ENCODE measurements at places on chromosomes 6 and 20.

DNA sequence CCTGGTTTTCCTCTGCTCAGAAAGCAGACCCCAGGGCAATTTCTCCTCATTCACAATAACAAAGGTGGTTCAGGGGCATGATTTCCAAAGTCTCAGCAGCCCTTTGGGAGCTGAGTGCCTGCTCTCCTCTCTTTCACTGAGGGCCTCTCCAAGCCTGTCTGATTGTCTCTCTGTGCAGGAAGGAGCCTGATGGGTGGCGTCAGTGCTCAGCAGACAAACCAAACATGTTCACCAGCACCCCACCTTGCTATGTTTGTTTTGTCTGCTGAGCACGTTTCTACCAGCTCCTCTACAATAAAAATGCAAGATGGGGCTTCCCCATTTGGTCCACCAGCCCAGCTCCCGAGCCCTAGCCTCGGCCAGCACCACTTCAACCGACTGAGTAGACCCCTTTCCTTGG is 25.4 kb upstream of the TCP11 start:
- DNase-seq, result no peak

DNA sequence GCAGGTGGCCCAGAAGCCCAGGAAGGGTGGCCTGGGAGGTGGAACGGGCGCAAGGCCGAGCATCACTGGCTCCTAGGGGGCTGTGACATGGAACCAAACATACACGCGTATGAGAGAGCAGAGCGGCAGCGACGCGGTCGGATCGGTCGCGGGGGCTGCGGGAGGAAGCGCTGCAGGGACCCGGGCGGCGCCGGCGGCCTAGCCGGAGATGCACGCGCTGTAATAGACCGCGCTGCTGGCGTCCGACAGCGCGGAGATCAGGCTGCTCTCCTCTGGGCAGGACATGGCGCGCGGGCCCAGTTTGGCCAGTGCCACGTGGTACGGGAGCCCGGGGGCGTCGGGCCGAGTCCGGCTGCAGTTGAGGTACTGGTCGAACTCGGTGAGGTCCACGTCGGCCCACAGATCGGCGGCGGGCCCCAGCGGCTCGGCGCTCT is 1.5 kb downstream of the SOX18 start:
- DNase-seq, result no peak

GRCh38 chr6:53301801-53302537 is 46.8 kb downstream of the ELOVL5 start:
- DNase-seq, result no peak

DNA sequence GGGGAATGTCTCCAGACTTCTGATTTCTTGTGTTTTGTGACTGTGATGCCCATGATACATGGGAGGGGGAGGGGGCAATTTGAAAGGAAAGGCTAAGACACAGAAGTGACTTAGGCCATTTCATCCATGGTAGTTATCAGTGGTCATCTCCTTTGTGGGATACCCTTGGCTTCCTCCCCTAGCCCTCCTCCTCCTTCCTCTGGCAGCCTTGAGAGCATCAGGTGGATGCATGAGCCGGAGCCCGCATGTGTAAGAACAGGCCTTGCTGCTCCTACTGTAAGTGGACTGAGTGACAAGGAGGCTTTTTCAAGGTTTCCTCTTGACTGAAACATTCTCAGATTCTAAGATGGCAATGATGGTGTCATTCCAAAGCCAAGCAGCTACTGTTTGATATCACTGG is 874 bp downstream of the CD83 start:
- no peak for DNase-seq

DNA sequence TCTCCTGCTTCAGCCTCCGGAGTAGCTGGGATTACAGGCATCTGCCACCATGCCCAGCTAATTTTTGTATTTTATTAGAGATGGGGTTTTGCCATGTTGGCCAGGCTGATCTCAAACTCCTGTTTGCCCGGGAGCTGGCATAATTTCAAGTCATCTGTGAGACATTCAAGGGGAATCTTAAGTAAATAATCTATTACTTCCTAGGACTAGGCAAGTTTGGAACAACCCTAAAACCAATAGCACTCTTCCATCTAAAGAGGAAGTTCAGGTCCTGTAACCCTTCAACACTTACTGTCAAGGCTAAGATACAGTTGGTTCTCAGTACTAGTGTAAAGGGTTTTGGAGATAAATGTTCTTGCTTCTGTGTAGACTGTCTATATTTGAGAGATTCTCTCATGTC is 267.8 kb upstream of the IRAK1BP1 start:
- peak; percentile 69 for DNase-seq

DNA sequence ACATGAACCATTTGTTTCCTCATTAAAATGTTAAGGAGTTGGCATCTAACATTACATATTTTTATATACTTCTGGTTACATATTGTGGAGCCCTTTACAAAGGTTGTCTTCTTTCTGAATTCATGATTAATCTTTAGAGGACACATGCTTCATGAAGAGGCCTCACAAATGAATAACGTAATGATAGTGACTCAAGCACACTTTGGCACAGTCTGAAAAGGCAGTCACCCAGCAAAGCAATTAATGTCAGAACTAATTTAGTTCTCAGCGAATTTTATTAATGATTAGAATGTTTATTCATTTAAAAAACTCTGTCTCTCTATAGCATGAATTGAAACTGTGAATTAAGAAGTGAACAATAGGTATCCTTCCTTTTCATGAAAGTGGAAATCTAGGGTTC is 854.2 kb downstream of the PHF3 start:
- DNase-seq, result no peak

- no peak for DNase-seq
Measured at GRCh38 chr20:37131486-37131885, 35.7 kb upstream of the RBL1 start.

GRCh38 chr6:125747589-125748405 is 1.6 kb upstream of the HEY2 start:
- peak; percentile 14 for DNase-seq

DNA sequence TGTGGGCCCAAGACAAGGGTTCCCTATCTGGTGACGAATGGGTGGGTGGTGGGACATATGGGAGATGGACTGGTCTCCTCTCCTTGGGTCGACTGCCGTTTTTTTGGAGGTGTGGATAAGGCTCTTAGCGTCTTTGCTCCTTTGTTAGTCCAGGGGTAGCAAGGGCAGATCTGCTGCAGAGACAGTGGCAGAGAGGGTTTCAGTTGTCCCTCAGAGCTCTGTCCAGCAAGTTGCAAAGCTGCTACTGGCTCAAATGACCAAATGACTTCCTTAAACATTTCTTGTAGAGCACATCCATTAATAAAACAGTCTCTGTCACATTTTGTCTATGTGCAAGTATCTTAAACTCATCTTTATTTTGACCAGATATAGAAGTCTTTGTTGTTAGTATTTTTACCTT is 508.0 kb upstream of the ADGRB3 start:
- DNase-seq, result no peak

DNA sequence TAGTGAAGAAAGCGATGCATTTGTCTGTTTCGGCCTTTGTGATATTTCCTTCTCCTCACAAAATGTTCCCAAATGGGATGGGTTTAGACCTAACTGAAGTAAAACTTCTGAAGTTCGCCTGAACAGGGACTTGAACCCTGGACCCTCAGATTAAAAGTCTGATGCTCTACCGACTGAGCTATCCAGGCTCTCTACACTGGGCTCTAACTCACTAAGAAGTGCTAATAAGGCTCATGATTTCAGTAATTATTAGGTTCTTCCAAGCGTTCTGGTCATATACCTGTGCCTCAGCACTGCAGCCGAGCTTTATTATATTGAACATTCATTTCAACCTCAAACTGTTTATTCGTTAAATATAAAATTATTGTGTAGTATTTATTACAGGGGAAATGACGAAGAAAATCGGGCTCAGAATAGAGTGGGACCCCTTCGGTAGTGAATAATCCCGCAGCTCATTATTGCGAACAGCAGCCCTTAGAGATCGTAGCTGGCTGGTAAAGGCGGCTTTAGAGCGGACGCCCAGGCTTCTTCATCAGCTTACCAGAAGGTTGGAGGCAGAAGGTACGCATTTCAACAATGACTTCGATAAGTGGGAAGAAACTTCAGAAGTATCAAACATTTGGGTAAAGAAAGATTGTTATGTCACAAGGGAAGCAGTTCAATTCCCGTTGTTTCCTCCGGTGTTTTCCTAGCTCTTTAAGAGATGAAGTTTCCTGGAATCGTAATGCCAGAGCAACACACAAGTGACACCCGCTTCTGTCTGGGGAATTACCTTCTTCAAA is 119.0 kb upstream of the ZNF184 start:
- DNase-seq, result peak; percentile 72

DNA sequence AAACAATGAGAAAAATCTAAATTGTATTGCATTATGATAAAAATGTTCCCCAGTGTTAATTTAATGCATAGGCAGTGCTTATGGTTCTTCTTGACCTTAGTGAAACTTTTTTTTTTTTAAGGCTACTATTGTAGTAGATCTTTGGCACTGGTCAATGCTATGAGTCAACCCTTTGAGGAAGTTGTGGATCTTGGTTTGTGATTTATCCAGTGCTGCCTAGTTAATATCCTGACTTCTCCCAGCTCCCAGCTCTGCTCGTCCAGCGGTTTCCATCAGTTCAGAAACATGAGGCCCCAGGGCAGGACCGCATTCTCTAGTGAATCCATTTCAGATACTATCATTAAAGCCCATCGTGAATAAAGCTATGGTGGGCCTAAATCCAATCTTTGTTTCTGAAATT is 364.5 kb upstream of the JARID2 start:
- peak; percentile 82 for DNase-seq

DNA sequence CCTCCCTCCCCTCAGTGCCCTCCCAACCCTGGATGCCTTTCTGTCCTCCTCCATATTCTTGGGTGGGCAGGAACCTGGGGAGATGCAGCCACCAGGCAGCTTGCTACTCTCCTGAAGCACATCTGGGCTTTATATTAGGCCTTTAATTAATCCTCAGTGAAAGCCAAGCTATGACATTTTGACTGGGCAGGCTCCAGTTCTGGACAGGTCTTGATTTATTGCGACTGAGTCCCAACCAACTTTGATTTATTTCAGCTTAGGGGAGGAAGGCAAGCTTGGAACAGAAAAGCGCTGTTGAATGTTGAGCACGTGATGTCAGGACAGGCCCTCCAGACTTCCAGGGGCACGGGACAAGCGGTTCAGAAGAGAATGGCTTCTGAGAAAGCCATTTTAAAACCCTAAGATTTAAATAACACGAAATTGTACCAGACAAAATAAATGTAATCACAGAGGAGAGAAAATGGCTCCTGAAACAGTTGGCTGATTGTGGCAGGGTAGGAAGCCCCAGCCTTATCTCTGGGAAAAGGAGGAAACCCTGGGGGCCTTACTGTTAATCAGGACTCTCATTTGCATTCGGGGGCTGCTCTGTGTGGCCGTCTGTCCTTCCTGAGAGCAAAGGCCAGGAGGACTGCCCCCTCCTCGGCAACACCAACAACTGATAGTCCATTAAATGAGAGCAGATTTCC is 294.2 kb downstream of the FOXC1 start:
- DNase-seq, result no peak

DNA sequence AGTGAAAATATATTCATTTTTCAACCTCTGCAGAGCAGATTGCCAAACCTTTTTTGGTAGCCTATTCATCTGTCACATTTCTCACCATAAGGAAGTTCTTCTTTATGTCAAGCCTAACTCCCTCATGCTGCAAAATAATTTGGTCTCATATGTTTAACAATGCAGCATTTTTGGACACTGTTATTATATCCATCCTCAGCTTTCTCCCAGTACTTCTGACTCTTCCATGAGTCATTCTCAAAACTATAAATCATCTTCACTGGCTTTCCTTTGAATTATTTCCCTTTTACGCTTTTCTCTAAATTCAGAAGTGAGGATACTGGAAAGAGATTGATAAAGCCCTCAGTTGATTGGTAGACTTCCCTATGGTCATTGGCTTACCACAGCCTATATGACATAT is 192.2 kb downstream of the TPBG start:
- peak; percentile 55 for DNase-seq

- no peak for DNase-seq
Measured at GRCh38 chr6:103707596-103708325, 1152.0 kb downstream of the HACE1 start.

DNA sequence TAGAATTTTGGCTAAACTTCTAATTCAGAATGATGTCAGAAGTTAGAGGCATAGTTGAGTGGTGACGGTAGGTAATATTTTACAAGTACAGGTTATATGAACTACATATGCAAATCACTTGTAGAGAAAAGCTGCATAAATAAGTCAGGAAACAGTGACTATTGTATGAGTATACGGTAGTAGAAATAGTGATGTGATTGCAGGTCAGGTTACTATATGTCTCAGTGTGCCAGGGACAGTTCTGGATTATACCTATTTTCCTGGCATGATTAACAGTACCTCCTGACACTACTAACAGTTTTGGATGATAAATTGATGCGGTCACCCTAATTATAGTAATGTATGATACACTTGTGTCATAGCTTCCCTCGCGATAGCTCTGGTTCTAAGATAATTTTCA is 9.2 kb downstream of the DNAH8 start:
- no peak for DNase-seq

GRCh38 chr6:79634491-79635231 is 3.5 kb downstream of the SH3BGRL2 start:
- no peak for DNase-seq

DNA sequence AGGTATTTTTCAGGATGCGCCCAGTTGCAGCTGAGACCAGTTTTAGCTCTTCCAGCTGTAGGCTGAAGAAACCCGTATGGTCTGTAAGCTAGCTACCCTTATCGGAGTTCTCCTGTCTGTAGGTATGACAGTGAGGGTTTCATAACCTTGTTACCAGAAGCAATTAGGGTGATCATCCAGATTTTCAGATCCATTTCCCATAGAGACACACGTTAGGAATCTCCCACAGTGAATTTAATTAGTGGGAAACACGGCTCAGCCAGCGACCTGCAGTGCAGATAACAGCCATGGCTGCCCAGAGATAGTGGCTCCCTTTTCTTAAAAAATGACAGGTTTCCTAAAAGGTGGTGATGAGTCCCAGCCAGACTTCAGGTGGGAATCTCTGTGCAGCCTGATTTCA is 111.1 kb downstream of the BTBD3 start:
- DNase-seq, result no peak

- peak; percentile 79 for DNase-seq
Measured at GRCh38 chr20:4550740-4551139, 171.0 kb upstream of the PRND start.

GRCh38 chr20:48719598-48720255 is 108.1 kb downstream of the PREX1 start:
- DNase-seq, result no peak

- peak; percentile 49 for DNase-seq
Measured at GRCh38 chr6:9250852-9251251, 815.5 kb upstream of the SLC35B3 start.

DNA sequence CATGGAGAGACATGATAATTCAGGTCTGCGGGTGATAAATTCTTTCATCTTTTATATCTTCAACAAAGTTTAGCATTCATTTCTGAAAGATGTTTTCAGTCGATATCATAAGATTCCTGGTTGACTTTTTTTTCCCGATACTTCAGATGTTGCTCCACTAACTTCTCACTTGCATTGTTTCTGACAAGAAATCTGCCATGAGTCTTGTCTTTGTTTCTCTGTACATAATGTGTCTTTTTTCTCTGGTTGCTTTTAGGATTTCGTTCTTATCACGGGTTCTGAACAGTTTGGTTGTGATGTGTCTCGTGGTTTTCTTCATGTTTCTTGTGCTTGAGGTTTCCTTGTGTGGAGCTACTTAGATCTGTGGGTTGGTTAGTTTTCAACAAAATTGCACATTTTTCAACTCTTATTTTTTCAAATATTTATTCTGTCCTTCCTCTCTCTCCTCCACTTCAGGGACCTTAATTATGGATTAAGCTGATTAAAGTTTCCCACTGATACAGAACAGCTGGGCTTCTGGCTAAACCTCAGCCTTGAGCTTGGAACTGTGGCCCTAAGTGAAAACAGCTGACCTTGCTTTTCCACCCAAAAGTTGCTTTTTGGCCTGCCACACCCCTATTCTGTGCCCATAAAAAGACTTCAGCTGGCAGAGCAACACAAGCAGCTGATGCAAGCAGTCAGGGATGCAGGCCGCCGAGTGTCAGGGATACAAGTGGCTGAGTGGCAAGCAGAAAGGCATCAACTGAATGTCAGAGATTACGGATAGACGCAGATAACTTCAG is 97.9 kb upstream of the SNX9 start:
- no peak for DNase-seq

All from EL (cell line).